ENCODE measurements at places on chromosomes 3 and 15.

DNA sequence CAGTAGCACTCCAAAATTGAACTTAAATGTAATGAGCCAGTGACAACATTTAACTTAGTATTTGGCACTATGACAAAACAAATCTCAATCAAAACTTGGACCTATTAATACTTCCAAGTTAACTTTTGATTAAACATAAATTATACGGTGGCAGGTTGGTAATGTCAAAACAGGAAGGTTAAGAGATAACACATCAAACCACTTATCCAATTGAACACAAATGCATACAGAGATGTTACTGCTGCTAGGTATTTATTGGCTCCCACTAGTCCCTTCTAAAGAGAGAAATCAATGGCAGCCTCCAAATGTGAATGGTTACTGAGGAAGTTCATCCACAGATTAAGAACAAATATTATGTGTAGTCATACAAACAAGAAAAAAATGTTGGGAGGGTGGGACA lies 1.8 kb downstream of the GSK3B start:
- DNase-seq, result no peak

DNA sequence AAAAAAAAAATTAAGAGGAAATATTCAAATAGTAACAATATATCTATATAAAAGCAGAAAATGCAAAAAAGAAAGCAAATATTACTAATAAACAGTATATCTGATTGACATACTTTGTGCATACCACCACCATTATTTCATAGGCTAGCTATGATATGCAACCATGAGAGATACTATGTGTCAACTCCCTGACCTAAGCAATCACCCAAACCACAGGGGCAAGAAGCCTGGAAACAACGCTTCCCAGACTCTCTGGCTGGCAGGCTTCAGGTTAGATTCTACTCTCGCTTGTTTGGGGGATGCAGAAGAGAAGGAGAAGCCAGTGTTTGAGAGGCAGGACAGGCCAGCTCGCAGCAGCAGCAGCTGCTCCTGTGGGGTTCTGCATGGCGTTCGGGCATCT lies 169.3 kb upstream of the TPM1 start:
- DNase-seq, result no peak

- DNase-seq, result no peak
Measured at GRCh38 chr3:26307787-26308186, 314.8 kb upstream of the LRRC3B start.

GRCh38 chr3:160697637-160698380 lies 20.8 kb downstream of the ARL14 start:
- peak; percentile 39 for DNase-seq

Data from A673 (cell line).